ENCODE measurements at places on chromosomes 2 and 18.

GRCh38 chr2:226325526-226325925 is 474.1 kb downstream of the IRS1 start:
- DNase-seq: no peak

- DNase-seq: no peak
These were observed 112.2 kb upstream of the REG3G start for GRCh38 chr2:78913257-78913656.

- no peak for DNase-seq
These were observed 51.5 kb downstream of the PLEKHB2 start for GRCh38 chr2:131156452-131157149.

- no peak for DNase-seq
These were observed 177.9 kb upstream of the SETBP1 start for GRCh38 chr18:44502790-44503189.

DNA sequence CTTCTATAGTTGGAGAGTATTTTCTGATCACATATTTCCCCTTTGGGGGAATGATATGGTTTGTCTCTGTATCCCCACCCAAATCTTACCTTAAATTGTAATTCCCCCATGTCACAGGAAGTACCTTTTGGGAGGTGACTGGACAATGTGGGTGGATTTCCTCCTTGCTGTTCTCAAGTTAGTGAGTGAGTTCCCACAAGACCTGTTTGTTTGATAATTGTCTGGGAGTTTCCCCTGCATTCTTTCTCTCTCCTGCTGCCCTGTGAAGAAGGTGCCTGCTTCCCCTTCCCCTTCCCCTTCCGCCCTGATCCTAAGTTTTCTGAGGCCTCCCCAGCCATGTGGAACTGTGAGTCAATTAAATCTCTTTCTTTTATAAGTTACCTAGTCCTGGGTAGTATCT is 222.7 kb upstream of the SLC39A10 start:
- no peak for DNase-seq

GRCh38 chr2:10255189-10256030 is 47.3 kb upstream of the HPCAL1 start:
- no peak for DNase-seq

- DNase-seq: no peak
These were observed 23.6 kb downstream of the COX7A2L start for GRCh38 chr2:42337356-42337820.

- no peak for DNase-seq
These were observed 48.4 kb upstream of the BCL2L11 start for GRCh38 chr2:111072220-111072871.

- no peak for DNase-seq
These were observed 418.6 kb downstream of the GALR1 start for GRCh38 chr18:77668219-77668618.

DNA sequence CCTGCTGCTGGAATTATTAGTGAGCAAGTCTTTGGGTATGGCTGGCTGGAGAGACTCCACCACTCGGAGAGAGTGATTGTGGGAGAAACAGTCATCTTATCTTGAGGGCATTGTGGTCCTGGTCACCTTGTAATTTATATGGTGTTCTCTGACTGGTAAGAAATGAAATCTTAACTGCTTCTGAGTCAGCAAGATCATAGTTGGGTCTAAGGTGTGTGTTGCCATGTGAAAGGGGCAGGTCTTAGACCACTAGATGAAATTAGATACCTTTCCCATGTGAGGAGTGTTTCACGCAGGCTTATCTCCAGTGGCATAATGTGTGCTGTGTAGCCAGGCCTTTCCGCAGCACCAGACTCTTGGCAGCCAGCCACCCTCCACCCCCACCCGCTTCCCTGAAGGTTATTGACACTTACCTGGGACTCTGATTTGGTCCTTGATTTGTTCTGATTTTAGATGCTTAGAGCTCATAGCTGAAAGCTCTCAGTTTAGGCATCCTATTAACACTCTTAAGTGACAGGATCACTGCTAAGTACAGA is 7.7 kb downstream of the MAPRE3 start:
- no peak for DNase-seq

DNA sequence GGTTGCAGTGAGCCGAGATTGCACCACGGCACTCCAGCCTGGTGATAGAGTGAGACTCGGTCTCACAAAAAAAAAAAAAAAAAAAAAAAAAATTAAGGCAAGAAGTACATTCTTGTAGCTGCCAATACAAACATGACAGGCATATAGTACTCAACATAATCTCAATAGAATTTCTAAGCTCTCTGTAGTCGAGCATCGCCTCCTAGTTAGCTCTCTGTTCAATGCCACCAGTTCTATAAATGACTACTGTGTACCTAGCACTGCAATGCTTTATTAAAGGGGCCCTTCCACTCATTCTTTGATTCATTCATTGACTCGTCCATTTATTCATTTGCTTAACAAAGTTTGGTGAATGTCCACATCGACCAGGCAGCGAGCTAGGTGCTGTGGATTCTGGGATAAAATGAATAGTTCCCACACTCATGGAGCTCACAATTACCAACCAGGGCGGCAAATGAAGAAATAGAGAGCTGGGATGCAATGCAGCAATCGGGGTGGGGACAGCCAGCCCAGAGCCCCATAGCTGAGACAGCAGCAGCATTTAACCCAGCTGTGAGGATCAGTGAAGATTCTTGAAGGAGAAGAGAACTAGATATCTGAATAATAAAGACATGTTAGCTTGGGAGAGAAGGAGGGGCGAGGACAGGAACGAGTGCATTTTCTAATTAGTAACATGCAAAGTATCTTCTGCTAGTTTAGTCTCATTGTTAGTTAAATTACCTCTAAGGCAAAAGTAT is 349.8 kb downstream of the LPIN1 start:
- DNase-seq: no peak

- no peak for DNase-seq
These were observed 115.7 kb upstream of the MSTN start for GRCh38 chr2:190178066-190178722.

DNA sequence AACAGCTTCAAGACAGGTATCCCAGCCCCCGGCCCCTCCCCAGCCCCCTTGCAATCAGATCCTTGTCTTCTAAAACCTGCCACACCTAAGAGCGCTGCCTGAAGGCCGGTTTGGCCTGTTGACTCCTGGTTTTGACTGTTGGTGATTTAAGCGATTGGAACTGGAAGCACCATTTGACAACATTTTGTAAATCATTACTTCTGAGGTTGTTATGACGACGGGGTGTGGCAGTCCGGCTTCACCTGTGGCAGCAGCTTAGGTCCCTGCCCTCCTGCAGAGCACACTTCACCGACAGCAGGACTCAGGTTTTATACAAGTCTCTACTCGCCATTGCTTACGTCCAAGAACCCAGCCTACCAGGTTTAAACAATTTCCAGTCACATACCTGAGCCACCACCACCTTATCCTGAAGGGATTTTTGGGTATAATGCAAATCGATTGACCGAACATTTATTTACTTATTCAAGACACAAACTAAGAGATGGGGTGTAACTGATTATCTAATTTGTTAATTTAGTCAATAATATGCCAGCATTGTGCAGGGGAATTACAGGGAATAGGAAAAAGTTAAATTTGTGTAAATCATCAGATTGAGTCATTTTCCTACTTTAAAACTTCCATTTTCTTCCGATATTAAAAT is 707 bp upstream of the DGUOK start:
- DNase-seq: no peak

GRCh38 chr2:120984452-120985173 is 248.9 kb downstream of the GLI2 start:
- peak; percentile 0 for DNase-seq

GRCh38 chr2:220033546-220033945 is 406.1 kb downstream of the SLC4A3 start:
- DNase-seq: no peak

DNA sequence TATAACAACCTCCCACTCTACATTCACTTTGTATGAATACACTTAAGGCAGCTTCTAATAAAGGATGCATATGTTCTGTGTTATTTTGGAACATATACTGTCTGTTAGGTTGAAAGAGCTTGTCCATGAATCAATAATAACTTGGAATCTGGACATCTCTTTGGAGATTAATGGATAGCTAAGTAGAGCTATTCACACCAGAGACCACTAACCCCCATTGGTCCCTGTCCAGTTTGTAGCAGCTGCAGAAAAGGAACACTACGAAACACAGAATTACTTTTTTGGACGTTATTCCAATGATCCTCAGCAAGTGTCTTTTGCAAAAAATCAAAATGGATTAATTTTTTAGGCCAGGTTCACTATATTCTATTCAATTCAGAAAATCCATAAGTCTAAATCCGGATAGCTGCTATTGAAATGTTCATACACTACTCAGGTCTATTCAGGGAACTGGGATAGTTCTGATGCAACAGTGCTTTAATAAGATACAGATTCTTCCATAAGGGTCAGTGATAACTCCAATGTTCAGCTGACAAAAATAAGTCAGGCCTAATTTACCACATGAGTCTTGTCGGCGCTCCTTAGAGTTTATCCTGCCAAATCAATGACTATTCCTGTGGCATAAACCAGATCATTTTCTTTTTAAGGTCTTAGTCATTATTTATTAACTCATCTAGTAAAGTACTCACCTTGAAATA is 44.2 kb downstream of the NRXN1 start:
- no peak for DNase-seq

DNA sequence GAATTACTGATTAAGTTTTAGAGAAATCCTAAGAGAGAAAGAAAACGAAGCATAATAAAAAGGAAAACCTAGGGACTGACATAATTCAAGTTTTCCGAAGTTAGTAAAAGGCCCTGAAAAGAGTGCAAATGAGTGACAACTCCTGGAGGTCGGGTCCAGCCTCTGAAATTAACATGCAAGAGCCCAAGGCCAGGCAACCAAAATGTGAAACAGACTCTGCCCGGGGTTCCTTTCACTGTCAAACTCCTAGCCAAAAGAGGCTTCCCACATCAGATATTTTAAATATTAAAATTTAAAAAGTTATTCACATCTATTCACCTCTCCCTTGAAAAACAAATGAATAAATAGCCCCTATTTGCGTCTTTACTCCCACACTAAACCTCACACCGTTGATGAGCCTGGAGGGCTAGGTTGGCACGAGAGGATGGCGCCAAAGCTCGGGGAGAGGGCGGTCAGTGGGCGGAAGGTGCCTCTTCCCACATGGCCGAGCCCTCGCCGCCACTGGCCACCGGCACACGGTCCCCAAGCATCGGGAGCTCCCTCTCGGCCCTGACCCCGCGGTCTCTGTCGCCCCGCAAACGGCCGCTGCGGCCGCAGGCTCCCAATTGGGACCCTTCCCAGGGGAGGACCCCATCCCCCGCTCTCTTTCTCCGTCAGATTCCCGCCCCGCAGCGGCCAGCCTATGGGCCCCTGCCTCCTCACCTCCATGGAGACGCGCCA is 630 bp downstream of the PPM1G start:
- DNase-seq: no peak

GRCh38 chr2:54862742-54863141 is 139.3 kb downstream of the EML6 start:
- DNase-seq: no peak

DNA sequence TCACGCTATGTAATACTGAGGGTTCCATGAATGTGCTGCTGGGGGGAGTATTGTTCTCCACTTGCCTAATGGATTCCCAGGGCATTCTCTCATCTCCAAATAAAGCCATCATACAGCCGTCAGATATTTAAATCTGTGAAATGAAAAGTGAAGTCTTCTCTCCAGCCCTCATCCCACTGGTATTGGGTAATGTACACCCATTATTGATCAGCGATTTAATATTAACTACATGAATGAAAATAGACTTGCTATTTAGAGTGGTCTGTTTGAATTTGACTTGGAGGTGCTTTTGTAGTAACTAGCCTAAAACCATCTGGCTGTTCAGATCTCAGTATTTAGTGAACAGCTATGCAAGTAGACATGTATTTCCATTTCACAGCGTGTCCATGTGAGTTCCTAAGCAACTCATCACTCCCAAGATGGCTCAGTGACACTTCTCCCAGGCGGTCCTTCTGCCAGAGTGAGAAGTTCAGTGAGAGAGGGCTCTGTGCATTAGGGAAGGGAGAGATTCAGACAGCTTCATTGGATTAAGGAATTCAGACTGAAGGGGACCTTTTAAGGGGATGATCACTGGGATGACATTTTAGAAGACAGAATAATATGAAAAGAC is 140.7 kb downstream of the WDSUB1 start:
- no peak for DNase-seq

GRCh38 chr18:61998335-61998734 is 105.5 kb upstream of the RNF152 start:
- no peak for DNase-seq

DNA sequence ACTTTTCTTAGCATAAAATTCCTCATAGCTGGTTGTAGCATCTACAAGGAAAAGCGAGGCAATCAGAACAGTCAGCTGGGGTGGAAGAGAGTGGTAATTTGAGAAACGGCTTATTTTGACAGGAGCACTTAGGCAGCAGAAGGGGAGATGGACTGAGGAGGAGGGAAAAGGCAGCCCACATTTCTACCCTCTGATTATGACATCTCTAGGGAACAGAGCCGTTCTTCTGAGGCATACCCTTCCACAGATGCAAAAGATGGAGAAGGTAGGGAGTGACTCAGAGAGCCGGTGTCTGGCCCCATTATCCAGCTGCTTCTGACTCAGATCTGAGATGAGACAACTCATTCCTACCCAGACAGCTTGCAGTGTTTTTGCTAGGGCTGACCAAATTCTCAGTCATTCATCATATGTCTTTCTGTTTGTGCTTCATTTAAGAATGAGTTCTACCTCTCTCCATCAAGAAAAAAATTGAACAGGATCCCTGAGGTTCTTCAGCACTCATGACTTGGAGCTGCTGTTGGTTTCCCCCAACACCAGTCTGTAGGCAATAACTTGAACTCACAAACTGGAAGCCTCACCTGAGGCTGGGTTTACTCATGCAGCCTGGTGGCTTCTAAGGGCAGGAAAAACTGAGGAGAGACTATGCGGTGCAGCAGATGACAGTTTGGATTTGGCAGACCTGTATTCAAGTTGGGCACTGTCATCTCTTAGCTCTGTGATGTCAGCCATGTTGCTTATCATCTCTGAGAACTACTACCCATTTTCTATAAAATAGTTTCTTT is 15.9 kb upstream of the SEC11C start:
- no peak for DNase-seq

DNA sequence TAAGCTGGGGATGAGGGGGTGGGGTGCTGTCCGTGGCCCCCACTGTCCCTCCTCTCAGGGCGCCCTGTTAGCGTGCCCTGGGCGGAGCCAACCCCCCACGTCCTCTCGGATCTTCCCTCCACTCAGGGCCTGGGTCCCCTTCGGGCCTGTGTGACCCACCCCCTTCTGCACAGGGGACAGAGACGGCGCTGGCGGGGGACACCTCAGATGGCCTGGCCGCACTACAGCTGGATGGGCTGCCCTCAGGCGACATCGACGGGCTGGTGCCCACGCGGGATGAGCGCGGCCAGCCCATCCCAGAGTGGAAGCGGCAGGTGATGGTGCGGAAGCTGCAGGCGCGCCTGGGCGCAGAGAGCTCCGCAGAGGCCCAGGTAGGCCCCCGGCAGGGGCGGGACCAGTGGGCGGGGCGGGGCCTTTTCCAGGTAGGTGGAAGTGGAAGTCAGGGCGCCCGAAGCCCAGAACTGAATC is 9.9 kb upstream of the KLHL30 start:
- no peak for DNase-seq

- DNase-seq: no peak
These were observed 135.3 kb downstream of the TMEM163 start for GRCh38 chr2:134583462-134583861.

GRCh38 chr2:144099340-144099739 is 420.6 kb downstream of the ZEB2 start:
- no peak for DNase-seq
